ENCODE measurements at places on chromosomes 7 and 10. TPM values are rescaled to one million over a fixed set of nuclear protein-coding genes. Genes with fewer than 3 reads are reported as not detected.

DNA sequence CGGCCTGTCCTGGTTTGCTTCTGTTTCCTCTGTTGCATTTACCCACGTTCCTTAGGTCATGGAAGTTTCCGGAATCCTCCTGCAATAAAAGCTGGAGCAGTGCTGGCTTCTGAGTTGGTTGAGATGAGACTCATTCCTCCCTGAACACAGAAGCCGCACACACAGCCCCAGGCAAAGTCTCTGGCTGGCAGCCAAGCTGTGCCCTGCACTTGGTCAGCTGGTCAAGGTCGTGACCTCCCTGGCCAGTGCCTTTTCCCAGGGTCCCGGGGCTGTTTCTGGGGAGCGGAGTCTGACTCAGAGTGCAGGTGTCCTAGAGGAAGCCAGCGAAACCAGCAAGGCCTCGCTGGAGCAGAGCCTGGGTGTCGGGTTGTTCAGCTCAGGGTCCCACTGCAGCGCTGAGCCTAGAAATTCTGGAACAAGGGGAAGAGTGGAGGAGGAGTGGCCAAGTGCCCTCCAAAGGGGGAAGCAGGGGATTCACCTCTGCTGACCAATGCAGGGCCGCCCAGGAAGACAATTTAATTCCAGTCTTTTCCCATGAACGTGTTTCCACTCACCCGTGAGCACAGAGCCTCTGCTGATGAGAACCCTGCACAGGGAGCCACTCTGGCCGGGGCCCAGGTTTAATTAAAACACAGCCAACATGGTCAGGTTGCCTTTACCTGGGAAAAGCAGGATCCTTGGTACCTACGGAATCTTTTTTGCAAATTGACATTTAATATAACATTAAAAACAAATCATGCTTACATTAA lies 245.5 kb upstream of the PPP2R2D start:
- no peak for DNase-seq
- H3K36me3 ChIP-seq = no peaks in the 10 kb centered on the region
- peaks cover 12% of the 10 kb centered on the region for H3K27me3 ChIP-seq
- H3K4me3 ChIP-seq = no peak overlapping the region
- no peak overlapping the region for H3K27ac ChIP-seq
- H3K4me1 ChIP-seq = no peaks in the 10 kb centered on the region

DNA sequence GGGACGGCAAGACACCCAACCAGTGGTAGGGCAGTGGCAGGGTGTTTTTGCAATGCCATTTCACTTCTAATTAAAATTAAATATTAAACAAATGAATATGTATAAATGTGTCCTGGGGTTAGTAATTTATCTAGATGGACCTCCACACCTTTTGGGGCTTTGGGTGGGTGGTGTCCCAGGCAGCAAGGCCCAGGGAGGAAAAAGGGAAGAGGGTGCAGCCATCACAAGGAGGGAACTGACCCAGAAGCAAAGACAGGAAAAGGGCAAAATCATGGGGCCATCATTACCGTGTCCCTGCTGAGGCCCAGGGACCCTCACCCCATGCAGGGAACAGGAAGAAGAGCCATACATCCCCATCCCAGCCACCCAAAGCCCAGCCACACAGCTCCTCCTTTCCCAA lies 204.6 kb downstream of the GRID1 start:
- H3K4me1 ChIP-seq = no peaks in the 10 kb centered on the region
- H3K4me3 ChIP-seq = no peak overlapping the region
- H3K27me3 ChIP-seq = no peaks in the 10 kb centered on the region
- no peak overlapping the region for H3K27ac ChIP-seq
- DNase-seq = no peak

- no peaks in the 10 kb centered on the region for H3K4me1 ChIP-seq
- no peaks in the 10 kb centered on the region for H3K36me3 ChIP-seq
- H3K27me3 ChIP-seq = no peaks in the 10 kb centered on the region
Measured at GRCh38 chr7:14504134-14504533, 398.4 kb downstream of the DGKB start.

DNA sequence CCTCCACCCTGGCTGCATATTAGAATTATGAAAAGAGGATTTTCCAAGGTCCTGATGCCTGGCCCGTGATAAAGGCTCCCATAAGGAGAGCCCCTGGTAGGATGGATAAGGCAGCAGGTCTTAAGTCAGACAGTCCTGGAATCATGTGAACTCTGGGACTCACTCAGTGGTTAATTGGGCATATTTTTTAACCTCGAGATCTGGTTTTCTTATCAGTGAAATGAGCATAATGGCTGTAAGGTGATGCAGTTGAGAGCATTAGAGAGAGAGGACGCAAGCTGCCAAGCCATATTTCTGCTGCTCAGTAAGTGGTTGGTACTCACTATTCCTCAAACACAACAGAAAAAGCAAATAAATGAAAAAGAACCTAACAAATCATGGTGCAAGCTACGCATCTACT lies 37.8 kb downstream of the TARP start:
- no peak for DNase-seq
- H3K36me3 ChIP-seq = no peaks in the 10 kb centered on the region

GRCh38 chr7:131627735-131628190 lies 71.3 kb upstream of the PODXL start:
- H3K4me1 ChIP-seq = no peaks in the 10 kb centered on the region
- DNase-seq = no peak
- H3K27ac ChIP-seq = no peak overlapping the region
- H3K36me3 ChIP-seq = no peaks in the 10 kb centered on the region

GRCh38 chr10:62541811-62542210 lies 167.6 kb downstream of the ZNF365 start:
- no peak overlapping the region for H3K27ac ChIP-seq
- H3K27me3 ChIP-seq = no peaks in the 10 kb centered on the region
- H3K36me3 ChIP-seq = no peaks in the 10 kb centered on the region
- H3K4me1 ChIP-seq = no peaks in the 10 kb centered on the region
- DNase-seq = no peak
- H3K4me3 ChIP-seq = no peak overlapping the region

The HEPACAM2 gene
- 0.41 TPM for total RNA-seq

The UNCX gene
- not detected for total RNA-seq

DNA sequence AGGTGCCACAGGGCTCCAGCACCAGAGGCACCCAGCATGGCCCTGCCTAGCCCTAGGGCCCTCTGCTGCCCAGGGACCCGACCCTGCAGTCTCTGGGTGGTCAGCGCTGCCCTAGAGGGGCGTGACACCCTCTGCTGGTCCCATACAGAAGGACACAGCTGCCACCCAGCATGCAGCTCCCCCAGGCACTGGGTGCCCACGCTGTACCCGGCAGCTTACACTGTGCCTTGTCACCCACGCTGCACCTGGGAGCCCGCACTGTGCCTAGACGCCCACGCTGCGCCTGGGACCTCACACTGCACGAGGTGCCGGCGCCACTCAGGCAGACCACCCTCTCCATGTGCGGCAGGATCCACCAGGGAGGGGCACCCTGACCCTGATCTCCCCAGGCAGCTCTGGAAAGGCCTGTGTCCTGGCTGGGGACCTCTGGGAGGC lies 55.2 kb downstream of the PWWP2B start:
- no peak overlapping the region for H3K4me3 ChIP-seq
- no peak for DNase-seq
- no peaks in the 10 kb centered on the region for H3K36me3 ChIP-seq
- no peak overlapping the region for H3K27ac ChIP-seq

- H3K4me1 ChIP-seq = no peaks in the 10 kb centered on the region
- H3K27me3 ChIP-seq = no peaks in the 10 kb centered on the region
- no peak overlapping the region for H3K27ac ChIP-seq
- H3K36me3 ChIP-seq = no peaks in the 10 kb centered on the region
- DNase-seq = no peak
- H3K4me3 ChIP-seq = no peak overlapping the region
Measured at GRCh38 chr7:102096706-102097427, 189.8 kb upstream of the SH2B2 start.

DNA sequence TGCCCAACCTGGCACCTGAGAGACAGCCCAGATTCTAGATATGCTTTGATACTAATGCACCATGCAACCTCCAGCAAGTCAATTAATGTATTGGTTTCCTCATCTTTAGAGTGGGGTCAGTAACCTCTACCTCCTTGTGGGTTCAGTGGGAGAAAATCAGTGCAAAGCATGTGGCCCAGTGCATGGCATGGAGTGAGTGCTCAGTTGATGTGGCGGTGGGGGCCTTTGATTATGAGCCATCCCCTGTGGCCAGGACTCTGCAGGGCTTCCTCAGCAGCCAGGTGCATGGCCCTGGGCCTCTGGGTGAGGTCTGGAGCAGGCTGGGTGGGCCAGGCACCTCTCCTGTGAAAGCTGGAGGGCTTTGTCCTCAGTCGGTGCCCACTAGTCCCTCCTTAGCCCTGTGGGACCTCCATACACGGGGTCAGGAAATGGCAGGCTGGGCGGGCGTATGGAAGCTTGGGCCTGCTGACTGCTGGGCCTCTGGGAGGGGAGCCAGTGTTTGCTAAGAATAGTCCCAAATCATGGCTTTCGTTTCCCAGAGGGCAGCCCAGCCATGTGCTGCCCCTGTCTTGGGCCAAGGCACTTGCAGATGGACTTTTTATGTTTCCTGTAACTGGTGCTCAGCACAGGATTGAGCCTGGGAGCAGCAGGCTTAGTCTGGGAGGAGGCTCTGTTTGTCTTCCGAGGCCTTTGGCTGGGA lies 3.4 kb downstream of the PALD1 start:
- H3K27me3 ChIP-seq = no peaks in the 10 kb centered on the region
- H3K4me3 ChIP-seq = no peak overlapping the region
- no peak for DNase-seq

DNA sequence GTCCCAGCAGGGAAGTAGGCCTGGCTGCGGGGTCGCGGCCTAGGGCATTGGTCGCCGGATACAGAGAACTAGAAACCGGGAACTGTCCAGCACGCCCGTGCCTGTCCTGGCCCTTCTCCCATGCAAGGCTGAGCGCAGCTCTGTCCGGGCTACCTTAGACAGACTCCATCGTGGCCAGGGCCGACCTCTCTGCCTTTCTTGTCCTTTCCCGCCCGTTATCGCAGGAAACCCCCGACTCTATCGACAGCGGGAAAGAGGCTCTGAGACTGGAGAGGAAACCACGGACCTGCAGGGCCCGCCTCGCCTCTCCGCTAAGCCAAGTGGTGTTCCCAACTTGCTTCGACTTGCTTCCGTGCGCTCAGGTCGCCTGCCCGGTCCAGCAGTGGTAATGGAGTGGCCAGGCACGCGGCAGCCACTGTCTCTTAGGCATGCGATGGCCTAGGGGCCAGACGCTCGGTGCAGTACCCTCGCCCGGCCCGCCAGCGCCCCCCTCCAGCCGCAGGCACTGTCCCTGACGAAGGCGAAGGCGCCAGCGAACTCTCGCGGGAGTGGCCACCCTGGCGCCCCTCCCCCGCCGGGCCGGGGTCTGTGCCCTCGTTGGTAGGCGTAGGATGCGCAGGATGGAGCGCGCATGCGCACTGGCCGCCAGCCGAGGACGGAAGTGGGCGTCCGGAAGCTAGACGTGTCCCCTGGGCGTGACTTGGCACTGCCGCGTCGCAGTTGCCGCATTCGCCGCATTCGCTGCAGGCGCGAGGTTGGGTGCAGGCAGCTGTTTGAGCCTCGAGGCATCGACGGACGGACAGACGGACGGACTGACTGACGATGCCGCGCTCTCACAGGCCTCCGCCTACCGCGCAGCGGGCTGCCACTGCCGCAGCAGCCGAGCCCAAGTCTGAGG lies 54.4 kb downstream of the MCMBP start:
- no peaks in the 10 kb centered on the region for H3K36me3 ChIP-seq
- H3K4me3 ChIP-seq = peak overlapping the region; percentile 26
- H3K4me1 ChIP-seq = no peaks in the 10 kb centered on the region
- H3K27ac ChIP-seq = no peak overlapping the region
- H3K27me3 ChIP-seq = no peaks in the 10 kb centered on the region

DNA sequence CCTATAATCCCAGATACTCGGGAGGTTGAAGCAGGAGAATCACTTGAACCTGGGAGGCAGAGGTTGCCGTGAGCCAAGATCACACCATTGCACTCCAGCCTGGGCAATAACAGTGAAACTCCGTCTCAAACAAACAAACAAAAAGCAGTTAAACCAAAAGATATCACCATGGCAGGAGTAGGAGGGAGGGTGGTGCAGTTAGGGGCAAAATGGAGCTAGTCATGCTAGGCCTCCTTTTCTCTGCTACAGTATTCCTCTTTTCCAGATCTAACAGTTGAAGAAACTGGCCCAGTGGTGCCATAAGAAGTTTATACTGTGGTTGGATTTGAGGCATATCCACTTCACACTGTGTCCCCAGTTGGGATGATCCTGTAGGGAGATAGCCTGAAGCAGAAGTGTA lies 261.6 kb downstream of the SKIDA1 start:
- no peaks in the 10 kb centered on the region for H3K4me1 ChIP-seq
- H3K36me3 ChIP-seq = no peaks in the 10 kb centered on the region
- H3K27ac ChIP-seq = no peak overlapping the region
- no peak for DNase-seq
- no peak overlapping the region for H3K4me3 ChIP-seq
- H3K27me3 ChIP-seq = no peaks in the 10 kb centered on the region

- no peaks in the 10 kb centered on the region for H3K36me3 ChIP-seq
- no peaks in the 10 kb centered on the region for H3K4me1 ChIP-seq
- no peak overlapping the region for H3K4me3 ChIP-seq
- no peak overlapping the region for H3K27ac ChIP-seq
- no peaks in the 10 kb centered on the region for H3K27me3 ChIP-seq
Measured at GRCh38 chr7:414681-415560, 104.7 kb downstream of the PDGFA start.

The CARD11 gene
- total RNA-seq = 0.87 TPM

- DNase-seq = no peak
- no peak overlapping the region for H3K4me3 ChIP-seq
- no peak overlapping the region for H3K27ac ChIP-seq
Measured at GRCh38 chr7:80231707-80232106, 97.1 kb downstream of the GNAI1 start.

DNA sequence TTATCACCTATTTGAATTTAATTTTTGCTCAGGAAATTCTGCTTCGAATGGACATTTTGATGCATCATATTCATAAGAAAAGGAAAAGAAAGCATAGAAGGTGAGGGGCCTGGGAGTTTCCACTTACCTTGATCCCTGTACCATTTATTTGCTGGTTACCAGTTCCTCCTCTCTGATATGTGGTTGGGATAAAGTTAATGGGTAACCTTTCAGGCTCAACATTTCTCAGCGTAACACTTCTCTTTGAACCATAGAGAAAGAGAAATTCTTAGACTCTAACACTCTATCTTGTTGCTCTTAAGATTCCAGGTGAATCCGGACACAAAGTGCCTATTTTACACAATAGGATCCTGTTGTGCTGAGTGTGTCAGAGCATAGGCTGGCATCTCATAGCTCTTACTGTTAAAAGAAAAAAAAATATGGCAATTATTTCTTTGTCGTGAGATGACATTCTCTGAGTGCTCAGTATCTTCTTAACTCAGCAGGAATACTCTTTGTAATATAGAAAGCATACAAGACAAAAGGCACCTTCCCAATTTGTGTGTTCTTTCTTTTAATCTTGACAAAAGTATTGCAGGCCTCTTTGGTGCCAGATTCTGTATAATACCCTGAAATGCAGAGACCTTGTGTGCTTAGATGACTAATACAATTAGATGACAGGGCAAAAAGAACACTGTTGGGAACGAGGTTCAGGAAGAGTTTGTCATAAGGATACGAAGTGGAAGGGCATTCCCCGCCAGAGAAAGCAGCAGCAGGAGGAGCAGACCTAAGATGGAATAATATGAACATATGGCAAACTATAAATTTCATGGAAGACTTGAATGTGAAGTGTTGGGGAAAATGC lies 689.6 kb downstream of the NRG3 start:
- H3K36me3 ChIP-seq = no peaks in the 10 kb centered on the region
- no peak for DNase-seq
- H3K4me1 ChIP-seq = no peaks in the 10 kb centered on the region
- no peak overlapping the region for H3K4me3 ChIP-seq

- H3K4me1 ChIP-seq = no peaks in the 10 kb centered on the region
- H3K36me3 ChIP-seq = no peaks in the 10 kb centered on the region
- no peak overlapping the region for H3K4me3 ChIP-seq
- DNase-seq = no peak
Measured at GRCh38 chr10:22992621-22993020, 64.8 kb downstream of the ARMC3 start.

Data from prostate gland (tissue), 2 donors.